ENCODE measurements at places on chromosomes 2 and 18. TPM values are rescaled to one million over a fixed set of nuclear protein-coding genes. Genes with fewer than 3 reads are reported as not detected.
A peak's percentile ranks its signal among the peaks of the same experiment; 100 is the strongest.

DNA sequence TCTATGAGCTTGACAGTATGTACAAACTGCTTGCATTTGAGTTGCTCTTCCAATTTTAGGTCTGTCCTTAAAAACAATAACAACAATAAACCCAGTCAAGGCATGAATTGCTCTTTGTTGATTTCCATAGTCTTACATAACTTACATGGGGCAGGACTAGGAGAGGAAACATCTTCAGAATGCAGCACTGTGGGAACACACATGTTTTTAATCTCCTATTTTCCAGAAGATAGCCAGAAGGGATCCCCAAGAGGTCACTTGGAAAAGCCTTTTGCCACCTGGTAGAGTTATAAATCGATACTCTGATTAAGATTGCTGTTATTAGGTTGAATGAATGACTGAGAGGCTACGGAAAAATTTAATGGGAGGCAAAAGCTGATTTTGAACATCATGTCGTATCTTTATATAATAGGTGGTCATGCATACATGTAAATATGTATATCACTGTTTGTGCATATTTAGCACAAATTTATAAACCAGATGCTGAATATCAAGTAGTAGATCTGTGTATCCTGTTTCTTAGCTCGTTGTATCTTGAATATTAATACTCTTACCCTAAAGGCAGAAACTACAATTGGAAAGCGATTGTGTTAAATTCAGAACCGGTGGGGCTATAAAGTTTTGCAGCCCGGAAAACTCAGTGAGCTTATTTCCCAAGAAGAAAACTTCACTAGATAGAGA lies 479.4 kb upstream of the TCF4 start:
- DNase-seq = no peak

GRCh38 chr2:236676136-236676873 lies 106.7 kb downstream of the ACKR3 start:
- DNase-seq = no peak

- no peak for DNase-seq
Measured at GRCh38 chr2:109032229-109032820, 43.3 kb upstream of the EDAR start.

GRCh38 chr2:46841621-46842020 lies 74.0 kb downstream of the MCFD2 start:
- DNase-seq = peak; percentile 10

DNA sequence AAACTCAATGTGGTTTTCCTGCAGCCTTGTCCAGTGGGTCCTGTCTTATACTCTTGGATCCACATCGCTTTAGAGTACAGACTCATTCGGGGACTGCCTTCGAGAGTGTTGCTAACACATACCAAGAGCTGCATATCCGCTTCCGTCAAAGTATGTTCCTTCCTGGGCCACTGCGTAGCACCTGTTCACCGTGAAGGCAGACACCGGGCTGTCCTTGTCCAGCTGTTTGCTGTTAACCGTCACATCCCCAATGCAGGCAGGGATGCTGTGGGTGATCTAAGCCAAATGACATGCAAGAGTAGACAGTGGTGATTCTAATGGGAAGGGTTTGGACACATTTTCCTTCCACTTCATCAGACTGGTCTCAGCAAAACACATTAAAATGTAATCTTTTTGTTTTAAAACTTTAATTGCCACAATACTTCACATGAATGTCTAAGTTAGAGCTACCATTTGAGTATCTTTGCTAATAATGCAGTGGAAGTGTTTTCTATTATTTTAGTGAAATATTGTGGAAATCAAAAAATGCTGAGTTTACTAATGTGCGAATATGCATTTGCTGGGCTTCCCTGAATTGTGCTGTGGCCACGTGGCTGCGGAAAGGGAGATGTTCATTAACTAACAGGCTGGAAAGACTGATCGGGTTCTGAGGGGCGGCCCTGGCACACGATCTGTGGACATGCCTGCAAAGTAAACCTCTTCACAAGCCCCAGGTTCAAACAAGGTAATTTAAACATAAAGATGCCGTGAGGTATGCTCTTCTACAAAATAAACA lies 169.1 kb downstream of the LAMA1 start:
- DNase-seq = no peak

CAPN14 gene
- total RNA-seq = 4.0 TPM

MC5R gene
- total RNA-seq = not detected
